ENCODE measurements at places on chromosomes 11 and 22. TPM values are rescaled to one million over a fixed set of nuclear protein-coding genes. Genes with fewer than 3 reads are reported as not detected.

OR6T1 gene
- total RNA-seq = not detected

RIBC2 gene
- 0.59 TPM for total RNA-seq

DNA sequence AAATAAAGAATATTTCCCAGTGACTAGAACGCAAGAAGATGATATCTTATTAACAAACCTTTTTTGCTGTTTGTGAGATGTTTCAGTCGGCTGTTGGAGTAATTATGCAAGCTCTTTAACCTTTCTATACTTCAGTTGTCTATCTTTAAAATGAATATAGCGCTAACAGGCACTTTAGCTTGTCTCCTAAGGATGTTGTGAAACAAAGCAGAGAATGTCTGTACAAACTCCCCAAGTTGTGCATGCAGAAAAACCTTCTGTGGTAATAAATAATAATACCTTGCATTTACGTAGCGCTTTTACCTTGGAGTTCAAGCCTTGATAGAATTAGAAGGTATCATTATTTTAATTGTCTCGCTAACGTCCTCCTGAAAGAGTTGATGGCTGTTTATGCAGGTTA, 1.9 kb upstream of the KDM2A start:
- no peak for DNase-seq

PAX6 gene
- total RNA-seq = 215 TPM

- peak; percentile 54 for DNase-seq
Observed at GRCh38 chr22:36770513-36771231, 5.2 kb downstream of the IFT27 start.

DNA sequence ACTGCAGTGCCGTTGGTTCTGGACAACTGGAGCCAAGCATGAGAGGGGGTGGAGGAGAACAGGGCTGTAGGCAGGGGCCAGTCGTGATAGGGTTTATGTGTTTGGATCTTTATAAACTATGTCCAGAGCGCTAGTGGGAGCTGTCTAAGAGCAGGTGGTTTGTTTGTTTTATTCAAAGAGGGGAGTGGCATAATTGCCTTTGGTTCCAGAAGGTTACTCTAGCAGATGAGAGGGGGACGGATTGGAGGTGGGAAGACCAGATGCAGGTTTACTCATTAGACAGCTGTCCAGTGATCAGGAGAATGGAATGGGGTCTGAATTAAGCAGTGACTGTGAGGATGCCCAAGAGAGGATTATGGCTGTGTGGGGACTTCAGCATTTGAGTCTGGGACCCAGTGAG, 109.3 kb upstream of the TBCEL start:
- no peak for DNase-seq

DNA sequence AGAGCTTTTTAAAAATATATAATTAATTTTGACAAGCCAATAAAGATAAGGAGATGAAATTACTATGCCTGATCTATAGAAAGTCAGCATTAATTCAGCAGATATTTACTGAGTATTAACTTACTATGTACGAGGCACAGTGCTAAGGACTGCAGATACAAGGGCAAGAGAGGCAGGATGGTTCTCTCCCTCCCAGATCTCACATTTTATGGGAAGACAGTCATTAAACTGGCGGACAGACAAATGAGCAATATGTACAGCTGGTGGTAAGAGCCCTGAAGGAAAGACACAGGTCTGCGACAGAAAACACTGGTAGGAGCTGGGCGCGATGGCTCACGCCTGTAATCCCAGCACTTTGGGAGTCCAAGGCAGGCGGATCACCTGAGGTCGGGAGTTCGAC, 36.8 kb downstream of the MCHR1 start:
- no peak for DNase-seq

- no peak for DNase-seq
Observed at GRCh38 chr22:41425660-41426365, 20.8 kb downstream of the TOB2 start.

SMIM35 gene
- total RNA-seq = not detected

SCGB2A2 gene
- total RNA-seq = not detected

GRCh38 chr22:48265000-48265625, 1502.7 kb downstream of the TBC1D22A start:
- DNase-seq = no peak

ARHGAP8 gene
- total RNA-seq = 8.9 TPM

GRCh38 chr11:61293867-61294716, 1.0 kb downstream of the VWCE start:
- DNase-seq = peak; percentile 57

CSF2RB gene
- not detected for total RNA-seq

GRCh38 chr11:45486461-45486860, 179.0 kb downstream of the CHST1 start:
- no peak for DNase-seq

DNA sequence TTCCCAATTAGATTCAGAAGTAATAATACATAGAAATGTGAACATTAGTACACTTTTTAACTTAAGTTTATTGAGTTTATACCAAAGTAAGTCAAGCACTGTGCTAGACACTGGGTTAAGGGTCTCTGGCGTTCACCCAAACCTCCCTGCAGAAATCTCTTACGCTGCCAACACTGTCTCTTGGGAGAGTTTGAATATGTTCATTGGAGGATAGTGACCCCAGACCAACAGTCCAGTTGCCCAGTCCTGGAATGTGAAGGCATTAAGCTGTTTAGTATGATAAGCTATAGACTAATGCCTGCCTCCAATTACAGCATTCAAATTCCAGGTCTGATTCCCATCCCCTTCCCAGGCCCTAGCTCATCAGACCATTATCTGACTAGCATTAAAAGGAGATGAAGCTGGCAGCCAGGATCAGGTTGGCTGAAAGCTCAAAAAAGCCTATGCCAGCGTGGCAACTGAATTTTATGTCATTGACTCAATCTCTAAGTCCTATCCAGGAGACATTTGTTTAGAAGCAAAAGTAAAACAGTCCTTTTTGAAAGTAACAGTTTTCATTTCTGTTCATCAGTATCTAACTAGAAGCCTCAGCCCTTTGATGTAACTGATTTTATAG, 77.8 kb downstream of the SFI1 start:
- no peak for DNase-seq

DNA sequence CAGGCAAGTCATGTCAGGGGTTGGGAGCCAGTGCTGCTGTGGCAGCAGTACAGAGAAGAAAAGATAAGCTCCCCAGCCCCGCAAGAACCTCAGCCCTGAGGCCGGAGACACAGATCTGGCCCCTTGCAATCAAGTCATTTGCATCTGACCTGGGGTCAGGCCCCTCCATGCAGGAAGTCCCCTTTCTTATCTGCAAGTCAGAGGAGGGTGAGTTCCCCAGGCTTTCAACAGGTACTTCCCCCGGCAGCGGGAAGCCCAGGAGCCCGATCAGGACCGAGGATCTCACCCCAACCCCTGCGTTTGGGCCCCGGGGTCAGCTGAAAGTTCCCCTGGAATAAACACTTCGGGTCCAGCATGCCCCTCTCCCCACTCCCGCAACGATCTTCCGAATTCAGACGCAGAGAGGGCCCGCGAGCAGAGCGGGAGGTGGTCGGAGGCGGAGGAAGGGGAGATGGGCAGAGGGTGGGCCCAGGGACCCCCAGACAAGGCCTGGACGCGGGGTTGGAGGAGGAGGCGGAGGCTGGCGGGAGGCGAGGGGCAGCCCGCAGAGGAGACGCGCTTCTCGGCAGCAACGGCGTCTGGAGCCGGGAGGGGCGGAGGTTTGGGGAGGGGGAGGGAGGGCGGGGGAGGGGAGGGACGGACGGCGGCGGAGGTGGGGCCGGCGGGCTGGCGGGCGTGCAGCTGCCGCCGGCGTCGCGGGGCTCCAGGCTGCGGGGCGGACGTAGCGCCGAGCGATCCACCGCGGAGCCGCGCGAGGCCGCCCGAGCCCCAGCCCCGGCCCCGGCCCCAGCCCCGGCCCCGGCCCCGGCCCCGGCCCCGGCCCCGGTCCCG, at the start of gene TSPAN18:
Gene TSPAN18 (plus strand): TSS at position 680 of the 831 bp plus-strand sequence. CDS start 179,455 bp downstream, outside the sequence.
- peak; percentile 90 for DNase-seq

TBX10 gene
- not detected for total RNA-seq

- no peak for DNase-seq
Observed at GRCh38 chr11:9566561-9567063, 6.9 kb upstream of the WEE1 start.

GRCh38 chr11:9039198-9039597, 35.4 kb upstream of the NRIP3 start:
- no peak for DNase-seq

DNA sequence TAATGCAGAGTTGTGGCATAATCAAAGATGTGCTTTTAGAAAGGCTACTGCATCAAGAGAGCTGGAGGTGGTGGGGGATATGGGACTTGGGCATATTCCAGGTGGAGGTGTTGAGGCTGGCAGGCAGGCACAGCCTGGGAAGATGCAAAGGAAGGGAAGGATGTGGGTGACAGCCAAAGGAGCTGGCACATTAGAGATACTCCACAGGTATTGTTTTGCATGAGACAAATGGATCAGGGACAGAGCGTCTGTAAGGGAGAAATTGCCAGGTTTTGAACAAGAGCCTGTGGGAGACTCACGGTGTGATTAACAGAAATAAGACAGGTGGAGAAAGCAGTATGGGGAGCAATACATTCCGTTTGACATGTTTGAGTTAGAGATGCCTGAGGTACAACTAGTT, 263.7 kb downstream of the NELL1 start:
- no peak for DNase-seq

Measured in neural progenitor cell (in vitro differentiated cells).